Activated CD4-positive, alpha-beta T cell treated with anti-CD3 and anti-CD28 coated beads for 4 hours (primary cell): ENCODE measurements at places on chromosomes 5 and 9.

GRCh38 chr5:112533362-112533761 is 114.3 kb upstream of the EPB41L4A start:
- DNase-seq = no peak

DNA sequence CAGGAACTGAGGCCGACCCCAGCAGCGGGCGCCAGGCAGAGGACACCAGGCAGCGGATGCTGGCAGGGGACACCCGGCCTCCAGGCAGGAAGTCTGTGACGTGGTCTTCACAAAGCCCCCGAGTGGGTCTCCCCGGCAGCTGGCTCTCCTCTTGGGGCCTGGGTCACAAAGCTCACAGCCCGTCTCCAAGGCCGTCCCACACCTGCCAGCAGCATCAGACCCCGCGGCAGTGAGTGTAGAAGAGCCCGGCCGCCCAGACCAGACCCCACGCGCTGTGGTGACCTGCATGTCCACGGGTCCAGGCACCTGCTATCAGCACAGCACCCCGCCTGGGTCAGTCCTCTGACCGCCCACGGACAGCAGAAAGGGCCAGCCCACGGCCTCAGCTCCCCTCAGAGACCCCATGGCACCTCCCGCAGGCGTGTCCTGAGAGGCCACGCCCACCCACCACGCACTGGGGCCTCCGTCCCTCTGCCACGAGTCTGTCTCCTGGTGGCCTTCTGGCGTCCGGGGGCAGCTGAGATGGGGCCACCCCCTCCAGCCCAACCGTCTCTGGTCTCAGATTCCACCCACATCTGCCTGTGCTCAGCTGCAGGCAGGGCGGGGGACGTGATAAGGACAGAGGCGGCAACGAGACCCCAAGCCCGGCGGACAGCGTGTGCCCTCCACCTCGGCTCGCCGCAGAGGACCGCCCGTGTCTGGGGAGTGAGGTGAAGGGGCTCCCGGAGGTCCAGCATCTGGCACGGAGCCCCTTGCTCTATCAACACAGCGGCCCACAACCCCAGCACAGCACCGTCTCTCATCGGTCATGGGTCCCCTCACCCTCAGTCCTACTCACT is 34.2 kb downstream of the EXD3 start:
- DNase-seq = no peak

DNA sequence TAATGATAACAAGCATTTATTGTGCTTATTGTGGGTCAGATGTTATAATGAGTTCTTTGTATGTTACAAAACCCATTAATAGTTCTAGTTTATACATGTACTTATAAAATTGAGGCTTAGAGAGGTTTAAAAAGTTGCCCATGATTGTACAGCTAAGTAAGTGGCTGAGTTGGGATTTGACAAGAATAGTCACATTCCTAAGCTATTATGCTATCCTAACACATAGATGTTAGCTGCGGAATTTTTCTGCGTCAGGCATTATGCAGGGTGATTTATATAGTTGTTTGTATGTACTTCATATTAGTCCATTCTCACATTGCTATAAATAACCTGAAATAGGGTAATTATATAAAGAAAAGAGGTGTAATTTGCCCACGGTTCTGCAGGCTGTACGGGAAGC is 12.5 kb downstream of the COMMD10 start:
- no peak for DNase-seq

DNA sequence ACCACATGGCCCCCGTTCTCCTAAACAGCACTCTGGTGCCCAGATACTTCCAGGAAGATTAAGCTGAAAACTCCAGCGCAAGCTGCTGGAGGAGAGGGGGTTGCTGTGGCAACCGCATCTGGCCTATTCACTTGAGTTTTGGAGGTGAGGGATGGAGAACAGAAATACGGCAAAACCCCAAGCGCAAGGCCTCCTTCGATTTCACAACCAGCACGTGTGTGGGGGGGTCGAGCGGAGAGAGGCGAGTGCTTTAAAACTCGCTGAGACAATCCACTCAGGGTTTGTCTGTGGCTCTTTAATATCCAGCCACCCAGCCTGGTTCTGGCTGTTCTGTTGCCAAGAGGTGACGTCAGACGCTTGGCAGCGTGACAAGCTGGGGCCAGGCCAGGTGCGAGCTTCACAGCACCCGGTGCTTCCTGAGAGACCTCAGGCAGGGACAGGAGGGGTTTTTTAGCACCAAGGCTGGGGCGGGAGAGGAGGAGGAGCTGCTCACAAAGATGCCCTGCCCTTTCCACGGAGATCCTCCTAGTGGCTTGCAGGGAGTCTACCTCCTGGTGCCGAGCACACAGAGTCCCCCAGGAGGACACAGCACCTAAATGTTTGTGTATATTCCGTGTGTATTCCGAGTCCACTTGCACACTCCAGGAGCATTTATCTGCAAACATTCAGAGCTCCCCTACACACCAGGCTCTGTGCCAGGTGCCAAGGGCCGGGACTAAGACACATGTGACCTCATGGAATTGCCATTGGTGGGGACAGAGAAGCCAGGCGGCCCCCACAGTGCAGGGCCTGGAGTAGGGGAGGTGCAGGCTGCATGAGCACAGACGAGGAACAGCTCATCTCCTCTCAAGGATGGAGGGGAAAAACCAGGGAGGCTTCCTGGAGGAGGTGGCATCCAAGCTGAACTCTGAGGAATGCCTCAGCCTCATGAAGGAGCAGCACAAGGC is 194.6 kb downstream of the OLFM1 start:
- no peak for DNase-seq

GRCh38 chr9:124329206-124329792 is 71.5 kb downstream of the NEK6 start:
- DNase-seq = no peak

DNA sequence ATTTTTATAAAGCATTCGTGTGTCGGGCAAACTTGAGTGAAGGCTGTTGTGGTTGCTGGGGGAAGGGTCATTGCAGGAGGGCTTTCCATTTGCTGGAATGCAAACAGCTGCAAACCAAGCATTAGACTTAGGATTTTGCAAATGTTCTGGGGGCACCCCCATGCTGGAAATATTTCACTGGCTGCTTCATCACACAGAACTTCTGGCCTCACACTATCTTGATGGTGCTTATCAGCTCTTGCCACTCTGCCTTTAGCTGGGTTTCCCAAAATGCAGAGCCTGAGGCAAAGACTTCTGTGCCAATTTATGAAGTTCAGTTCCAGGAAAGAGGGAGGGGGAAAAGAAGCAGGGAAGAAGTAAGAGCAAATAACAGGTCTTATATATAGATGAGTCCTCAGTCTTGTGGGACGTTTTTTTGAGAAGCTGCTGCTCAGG is 8.6 kb upstream of the COL15A1 start:
- no peak for DNase-seq

- no peak for DNase-seq
These were observed 31.9 kb upstream of the SPARC start for GRCh38 chr5:151718646-151719045.

GRCh38 chr5:132243366-132243977 is 14.0 kb upstream of the PDLIM4 start:
- DNase-seq = no peak

GRCh38 chr9:6907772-6908381 is 150.1 kb downstream of the KDM4C start:
- no peak for DNase-seq

- no peak for DNase-seq
These were observed 49.1 kb upstream of the GADD45G start for GRCh38 chr9:89555451-89556375.

DNA sequence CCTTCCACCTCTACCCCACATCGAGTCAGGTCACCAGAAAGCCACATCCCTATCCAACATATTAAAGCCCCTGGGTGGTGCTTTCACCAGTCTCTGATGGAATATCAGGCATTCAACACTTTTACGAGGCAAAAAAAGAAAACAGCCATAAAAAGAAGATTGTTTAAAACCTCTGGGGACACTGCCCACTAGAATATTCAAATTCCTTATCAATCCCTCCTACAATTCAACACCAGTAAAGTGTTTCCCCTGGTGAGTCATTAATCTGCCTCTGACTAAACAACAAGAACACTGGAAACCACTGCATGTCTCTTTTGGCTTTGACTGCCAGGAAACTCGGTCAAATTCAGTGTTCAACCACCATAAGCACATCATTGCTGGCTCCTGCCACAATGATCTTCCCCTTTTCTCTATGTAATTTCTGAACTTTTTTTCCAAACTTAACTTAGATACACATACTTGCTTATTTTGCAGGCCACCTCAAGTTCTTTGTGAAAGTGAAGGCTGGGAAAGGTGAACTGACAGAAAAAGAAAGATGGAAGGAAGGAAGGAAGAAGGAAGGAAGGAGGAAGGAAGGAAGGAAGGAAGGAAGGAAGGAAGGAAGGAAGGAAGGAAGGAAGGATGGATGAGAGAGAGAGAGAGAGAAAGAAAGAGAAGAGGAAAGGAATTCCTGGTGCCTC is 105.3 kb downstream of the PAX5 start:
- DNase-seq = no peak

DNA sequence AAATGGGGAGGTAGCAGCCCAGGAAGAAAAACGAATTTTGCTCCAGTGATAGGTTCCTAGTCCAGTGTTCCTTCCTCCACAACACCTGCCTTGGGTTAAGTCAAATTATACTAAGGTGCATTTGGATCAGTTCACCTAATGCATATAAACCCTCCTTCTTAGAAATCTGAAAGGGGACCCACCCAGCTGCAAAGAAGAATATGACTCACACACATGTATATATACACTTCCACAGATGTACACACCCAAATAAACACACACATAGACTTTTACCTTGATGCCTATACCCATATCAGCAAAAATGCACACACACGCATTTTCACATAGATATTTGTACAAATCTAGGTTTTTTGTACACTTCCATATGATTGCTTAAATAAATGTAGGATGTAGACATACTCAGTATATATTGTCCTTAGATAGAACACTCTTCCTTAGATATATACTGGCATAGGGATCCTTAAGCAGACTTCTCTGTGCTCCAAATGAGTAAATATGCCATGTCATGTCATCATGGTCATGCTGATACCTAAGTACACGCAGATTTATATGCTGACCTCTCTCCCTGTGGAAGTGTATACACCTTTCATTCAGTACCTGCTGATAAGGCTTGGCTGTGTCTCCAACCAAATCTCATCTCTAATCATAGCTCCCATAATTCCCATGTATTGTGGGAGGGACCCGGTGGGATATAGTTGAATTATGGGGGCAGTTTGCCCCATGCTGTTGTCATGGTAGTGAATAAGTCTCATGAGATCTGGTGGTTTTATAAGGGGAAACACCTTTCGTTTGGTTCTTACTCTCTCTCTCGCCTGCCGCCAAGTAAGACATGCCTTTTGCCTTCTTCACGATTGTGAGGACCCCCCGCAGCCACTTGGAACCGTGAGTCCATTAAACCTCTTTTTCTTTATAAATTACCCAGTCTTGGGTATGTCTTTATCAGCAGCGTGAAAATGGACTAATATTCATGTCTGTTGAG is 10.2 kb downstream of the ADRB2 start:
- DNase-seq = no peak

GRCh38 chr5:59092758-59093157 is 509.9 kb downstream of the RAB3C start:
- no peak for DNase-seq

DNA sequence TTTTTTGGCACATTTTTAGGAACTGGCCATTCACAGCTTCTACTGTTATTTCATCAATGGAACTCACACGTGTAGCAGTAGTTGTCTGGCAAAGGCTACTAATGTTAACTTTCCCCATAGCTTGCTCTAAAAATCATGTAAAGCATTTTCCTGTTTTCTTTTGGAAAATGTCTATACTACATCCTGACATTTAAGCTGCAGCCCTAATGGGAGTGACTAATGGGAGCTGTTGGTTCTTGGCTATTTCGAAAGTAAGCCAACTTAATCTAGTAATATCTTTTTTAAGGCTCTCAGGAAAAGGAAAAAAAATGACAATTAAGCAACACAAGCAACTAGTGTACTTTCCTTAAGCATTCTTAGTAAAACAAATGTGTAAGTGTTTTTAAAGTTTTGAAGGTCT is 169.2 kb downstream of the SLC12A2 start:
- DNase-seq = no peak

GRCh38 chr9:130890870-130891687 is 5.5 kb downstream of the QRFP start:
- DNase-seq = no peak

DNA sequence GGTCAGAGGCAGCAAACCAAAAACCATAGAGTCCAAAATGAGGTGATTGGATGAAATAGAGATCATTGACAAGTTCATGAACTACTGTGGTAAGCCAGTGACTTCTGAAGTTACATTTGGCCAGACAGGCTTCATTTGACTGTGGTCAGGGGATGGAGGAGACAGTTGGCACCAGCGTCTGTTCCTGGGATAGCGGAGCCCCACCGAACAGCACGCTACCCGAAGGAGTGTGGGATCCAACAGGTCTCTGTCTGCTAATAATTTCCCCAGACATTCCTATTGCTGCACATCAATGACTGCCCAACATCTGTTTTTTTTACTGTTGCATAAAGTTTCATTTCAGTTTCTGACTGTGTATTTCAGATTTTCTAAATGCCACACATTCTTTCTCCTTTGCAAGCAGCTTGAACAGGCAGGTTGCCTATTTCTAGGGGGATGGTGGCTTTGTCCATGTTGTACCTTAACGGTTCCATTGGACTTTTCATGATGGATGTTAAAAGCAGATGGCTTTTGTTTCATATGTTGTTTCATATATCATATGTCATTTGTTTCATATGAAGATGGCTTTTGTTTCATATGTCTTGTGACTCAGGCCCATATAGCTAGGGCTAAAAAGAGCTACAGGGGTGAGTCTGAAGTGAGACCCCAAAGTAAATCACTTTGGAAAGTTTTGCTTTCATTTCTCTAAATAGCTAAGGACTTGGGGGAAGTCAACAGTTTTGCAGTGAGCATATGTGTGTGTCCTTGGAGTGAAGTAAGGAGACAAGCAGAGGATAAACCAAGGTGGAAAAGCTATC is 180.8 kb downstream of the GOLPH3 start:
- DNase-seq = no peak

- DNase-seq = no peak
These were observed 501.4 kb upstream of the MEF2C start for GRCh38 chr5:89384391-89384790.

DNA sequence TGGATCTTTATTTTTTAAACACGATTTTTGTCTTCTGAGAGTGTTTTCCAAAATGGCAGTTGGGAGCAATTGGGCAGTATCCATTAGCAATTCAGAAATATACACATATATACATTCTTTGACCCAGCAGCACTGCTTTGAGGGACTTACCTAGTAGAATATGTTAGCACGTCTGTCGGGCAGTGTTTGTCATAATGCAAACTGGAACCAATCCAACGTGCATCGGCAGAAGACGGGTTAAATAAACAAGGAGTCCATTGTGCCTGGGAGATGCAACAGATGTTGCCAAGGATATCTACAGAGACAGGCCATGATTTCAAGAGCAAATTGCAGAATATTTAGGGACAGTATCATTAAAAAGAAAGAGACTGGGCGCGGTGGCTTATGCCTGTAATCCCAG is 107.0 kb downstream of the COL5A1 start:
- DNase-seq = no peak

DNA sequence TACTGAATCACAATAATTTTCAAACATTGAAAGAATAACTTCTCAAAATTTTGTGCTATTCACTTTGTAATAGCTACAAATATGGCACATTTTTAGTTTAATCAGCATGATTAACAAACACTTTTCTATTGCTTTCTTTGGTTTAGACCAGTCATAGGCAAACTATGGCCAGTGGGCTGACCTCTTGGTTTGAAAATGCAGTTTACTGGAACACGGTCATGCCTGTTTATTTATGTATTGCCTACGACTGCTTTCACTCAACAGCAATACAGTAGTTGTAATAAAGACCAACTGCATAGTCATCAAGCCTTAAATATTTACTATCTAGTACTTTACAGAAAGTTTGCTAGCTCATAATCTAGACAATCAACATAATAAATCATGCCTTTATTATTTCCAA is 810.8 kb downstream of the TLE1 start:
- DNase-seq = no peak

- no peak for DNase-seq
These were observed 57.3 kb upstream of the PITX1 start for GRCh38 chr5:135091286-135091685.
